ENCODE measurements at places on chromosomes 11 and 22.

DNA sequence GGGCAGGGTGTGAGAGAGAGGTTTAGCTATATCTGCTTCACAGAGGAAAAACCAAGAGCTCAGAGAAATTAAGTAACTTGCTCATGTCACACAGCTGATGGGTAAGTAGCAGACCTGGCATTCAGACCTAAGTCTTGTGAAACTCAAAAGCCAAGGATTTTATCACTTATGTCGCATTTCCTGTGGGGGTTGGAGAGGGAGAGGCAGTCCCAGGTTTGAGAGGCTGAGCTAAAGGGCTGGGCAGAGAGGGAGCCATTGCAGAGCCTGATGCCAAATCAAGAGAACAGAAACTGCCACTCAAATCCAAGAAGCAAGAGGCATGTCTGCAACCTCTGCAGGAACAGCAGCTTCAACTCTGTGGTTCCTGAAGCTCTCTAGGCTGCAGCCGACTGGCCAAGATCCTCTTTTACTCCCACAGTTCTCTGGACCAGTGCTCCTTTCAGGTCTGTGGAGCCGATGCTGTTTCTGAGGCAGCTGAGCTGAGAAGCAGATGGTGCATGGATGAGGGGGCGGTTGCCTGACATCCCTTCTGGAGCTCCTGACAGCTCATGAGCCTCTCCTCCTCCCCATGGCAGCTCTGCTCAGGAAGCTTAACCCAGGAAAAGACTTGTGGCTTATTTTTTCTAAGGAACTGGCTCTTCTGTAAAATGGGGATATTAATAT, 47.6 kb upstream of the NAV2 start:
- no peak for DNase-seq

DNA sequence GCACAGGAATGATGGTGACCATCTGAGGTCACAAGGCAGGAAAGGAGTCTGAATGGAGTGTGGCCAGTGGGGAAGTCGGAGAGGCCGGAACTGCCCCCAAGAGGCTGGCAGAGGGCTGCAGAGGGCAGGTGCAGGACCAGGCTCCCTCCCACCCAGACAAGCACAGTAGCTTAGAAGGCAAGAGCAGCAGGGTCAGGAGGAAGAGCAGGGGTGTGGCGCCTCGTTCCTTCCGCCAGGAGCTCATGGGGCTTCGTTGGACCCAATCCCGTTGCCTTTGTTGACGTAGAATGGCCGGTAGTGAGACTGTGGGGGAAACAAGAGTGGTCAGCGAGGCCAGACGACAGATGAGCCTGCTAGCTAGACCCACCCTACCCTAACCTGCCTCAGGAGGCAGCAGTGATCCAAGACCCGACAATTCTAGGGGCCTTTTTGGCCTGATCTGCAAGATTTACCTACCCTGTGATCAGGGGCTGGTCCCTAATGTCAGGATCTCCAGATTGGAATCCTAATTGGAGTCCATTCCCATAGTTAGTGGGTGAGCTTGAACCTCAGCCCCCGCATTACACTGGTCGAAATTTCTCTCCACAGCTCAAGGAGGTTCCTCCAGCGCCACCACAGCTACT, 25.6 kb downstream of the TRIM29 start:
- DNase-seq: no peak

- no peak for DNase-seq
Measured at GRCh38 chr11:84719935-84720577, 907.1 kb downstream of the DLG2 start.

DNA sequence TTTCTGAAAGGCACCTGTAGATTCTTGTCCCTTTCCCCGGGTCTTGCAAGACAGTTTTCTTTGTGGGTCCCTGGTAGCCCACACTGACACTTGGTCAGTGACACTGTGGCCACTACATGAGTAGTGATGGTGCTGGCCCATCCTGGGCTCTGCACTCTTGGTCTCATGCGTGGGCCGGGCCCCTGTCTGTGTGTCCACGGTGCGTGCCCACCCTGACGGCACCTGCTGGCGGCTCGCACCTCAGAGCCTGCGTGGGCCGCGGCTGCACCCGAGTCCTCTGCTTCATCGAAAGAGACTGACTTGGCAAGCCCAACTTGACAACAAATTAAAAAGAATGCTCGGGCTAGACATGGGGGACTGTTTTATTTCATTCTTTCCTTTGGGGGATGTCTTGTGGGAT, 37.5 kb downstream of the ADAMTS15 start:
- DNase-seq: no peak

DNA sequence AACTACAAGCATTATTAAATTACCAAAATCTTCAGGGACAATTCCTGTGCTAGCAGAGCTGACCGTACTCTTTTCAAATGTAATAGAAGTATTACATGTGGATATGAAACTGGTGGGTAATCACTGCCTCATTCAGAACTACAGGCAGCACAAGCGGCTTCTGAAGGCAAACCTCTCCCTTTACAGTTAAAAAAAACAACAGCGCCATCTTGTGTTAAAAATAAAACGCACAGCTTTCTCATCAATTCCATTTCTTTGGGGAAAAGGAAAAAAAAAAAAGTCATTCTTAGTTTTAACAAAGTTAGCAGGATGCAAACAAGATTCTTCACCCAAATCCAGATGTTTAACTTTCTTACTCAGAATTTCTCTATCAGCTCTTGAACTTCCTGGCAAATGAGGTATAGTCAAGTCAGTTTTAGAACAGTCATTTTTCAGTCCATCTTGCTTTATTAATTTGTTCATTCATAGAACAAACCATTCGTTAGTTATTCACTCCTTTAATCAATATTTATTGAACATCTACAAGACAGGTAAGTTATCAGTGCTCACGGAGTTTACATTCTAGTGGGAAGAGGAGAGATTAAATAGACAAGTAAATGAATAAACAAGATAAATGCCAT, 331.8 kb upstream of the MPPED2 start:
- peak; percentile 17 for DNase-seq

DNA sequence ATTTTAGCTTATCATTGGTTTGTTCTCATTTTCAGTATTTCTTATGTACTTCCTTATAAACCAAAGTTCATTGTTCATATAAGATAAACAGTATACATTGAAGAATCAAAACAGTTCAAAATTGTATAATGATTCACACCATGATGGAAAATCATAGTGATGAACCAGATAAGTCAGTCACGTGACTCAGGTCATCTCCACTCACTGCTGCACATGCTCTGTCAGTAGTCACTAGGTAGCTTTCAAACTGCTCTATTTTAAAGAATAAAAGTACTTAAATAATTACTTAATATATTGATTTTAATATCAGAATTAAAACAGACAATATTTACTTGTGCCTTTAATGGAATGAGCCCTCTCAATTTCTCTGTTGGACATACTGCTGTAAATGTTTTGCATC, 37.5 kb downstream of the PDHX start:
- DNase-seq: no peak

DNA sequence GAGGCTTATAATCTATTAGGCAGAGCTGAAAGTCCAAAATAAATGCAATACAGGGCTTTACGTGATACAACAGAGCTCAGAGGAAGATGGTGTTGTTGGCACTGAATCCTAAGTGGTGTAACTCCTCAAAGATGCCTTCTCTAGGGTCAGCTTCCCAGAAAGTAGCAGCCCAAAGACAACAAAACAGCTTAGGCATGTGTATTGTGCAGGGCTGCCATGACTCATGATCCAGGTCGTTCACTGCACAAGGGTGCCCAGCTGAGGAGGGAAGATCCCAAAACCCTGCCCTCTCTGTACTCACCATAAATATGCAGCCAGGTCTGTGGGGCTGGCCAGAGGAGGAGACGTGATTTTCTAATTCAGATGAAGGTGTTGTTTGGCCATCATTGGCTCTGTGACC, 59.4 kb upstream of the NNMT start:
- DNase-seq: no peak

DNA sequence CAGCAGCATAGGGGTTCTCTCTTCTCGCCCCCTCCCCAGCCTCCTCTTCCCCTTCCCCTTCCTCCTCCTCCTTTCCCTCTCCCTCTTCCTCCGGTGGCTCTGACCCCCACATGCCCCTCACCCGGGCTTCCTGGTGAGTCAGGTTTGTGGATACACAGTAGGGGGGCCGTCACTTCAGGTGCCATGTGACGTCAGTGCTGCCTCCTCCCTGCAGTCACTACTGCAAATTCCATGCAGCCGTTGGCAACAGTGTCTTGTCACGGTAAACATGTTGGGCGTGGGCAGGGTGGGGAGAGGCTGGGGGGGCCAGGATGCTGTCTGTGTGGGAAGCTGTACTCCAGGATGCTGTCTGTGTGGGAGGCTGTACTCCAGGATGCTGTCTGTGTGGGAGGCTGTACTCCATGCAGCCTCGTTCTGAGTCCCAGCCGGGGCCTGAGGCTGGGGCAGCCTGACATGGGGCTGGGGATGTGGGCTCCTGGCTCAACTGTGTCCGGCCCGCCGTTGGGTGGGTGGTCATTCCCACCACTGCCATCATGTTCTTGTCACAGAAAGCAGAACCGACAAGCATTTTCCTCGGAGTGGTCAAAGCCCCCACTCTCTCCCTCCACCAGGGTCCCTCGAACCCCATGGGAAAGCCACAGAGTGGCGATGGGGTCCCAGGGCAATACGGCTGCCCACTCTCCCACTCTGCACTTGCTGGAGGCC, 2.4 kb upstream of the MUC2 start:
- peak; percentile 26 for DNase-seq

DNA sequence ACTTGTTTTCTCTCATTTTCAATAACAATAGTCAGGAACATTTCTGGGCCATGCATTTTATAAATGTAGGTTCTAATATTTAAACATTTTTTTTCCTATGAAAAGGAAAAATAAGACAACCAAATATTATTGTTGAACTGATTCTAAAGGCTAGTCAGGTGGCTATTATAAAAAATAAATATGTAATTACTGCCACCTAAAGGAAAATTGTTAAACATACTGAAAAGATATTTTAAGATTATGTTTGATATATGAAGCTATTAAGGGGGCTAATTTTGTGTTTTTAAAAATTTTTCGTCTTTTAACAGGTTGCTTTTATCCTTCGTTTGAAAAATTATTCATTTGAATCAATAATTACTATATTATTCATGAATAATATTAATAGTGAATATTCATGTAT, 62.2 kb upstream of the FDX1 start:
- no peak for DNase-seq

GRCh38 chr11:17581732-17582053, 34.6 kb downstream of the OTOG start:
- no peak for DNase-seq

DNA sequence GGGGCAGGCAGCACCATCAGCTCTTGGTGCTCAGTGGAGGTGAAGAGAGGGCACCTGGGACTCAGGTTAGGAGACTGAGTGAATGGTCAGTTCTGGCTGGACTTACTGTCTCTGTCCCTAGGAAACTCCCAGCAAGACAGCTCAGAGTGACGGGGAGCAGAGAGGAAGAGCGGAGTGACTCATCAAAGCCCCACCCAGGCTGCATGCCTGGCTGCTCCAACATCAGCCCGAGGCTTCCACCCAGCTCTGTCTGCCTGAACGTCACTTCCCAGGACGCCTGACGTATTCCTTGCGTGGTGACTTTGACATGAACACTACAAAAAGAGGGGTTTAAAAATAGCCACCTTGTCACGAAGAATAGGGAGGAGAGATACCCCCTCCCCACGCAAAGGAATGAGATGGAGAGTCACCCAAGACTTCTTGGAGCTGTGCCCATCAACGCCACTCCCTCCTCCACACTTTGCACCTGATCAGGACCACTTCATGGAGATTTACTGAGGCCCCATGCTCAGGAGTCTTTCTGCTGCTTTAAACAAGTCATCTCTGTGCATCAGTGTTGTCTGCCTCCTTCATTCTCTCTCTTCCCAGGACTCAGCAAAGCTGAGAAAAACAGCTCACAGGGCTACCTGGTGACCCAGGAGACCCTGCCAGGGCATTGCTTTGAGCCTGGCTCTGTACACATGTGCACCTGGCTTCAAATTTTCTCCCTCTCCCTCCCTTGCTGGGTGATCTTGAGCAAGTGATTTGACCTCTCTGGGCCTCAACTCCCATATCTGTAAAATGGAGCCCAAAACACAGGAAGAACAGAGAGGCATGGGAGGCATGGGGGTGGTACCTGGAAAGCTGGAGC, 83.1 kb downstream of the MN1 start:
- peak; percentile 84 for DNase-seq

- DNase-seq: no peak
Measured at GRCh38 chr22:26295563-26296126, 126.4 kb downstream of the SEZ6L start.

DNA sequence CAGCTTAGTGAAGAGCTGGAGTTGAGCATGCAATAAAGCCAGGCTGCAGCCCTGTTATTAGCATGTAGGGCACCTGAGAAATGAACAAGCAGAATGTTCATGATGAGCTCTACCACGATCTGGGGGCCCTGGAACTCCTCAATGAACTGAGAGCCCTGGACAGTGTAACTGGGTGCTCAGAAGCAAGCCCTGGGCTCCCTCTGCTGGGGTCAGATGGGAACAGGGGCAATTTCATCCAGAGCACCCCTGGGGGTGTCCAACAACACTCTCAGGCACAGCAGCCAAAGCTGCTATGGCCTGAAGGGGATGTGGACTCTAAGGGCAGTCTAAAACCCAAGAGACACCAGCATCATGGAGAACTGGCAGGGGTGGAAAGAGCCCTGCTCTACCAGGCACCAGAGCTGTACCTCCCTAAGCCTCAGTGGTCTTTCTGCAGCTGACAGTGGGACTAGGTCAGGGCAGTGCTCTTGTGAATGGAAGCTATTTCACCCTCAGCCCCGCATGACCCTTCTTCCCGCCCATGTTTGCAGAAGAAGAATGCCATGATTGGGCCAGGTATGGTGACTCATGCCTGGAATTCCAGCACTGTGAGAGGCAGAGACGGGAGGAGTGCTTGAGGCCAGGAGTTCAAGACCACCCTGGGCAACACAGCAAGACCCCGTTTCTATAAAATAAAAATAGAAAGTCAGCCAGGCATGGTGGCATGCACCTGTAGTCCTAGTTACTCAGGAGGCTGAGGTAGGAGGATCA, 28.9 kb downstream of the THOC5 start:
- no peak for DNase-seq

- peak; percentile 14 for DNase-seq
Measured at GRCh38 chr11:13140028-13140870, 131.1 kb downstream of the RASSF10 start.

DNA sequence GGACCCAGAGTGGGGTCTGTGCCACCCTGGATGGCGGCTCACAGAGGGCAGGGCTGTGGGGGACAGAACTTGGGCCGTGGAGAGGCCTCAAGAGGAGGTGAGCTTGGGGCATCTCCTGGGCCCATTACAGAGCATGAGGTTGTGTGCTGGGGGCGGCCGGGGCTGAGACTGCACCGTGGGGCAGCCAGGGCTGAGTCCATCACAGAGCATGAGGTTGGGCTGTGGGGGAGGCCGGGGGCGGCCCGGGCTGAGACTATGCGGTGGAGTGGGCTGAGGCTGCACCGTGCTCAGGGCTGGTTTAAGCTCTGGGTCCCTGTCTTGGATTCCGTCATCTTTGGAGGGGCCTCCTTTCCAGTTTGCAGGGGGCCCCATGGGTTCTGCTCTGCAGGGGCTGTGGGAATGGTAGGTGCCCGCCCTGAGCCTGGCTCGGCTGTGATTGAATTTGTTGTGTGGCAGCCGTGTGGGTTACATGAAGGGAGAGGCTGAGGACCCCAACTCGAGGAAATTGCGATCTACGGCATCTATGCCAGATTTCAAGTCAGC, 38.1 kb upstream of the MUC5AC start:
- DNase-seq: no peak

GRCh38 chr22:39967996-39968972, 8.1 kb downstream of the TMA7B start:
- DNase-seq: no peak

- DNase-seq: no peak
Measured at GRCh38 chr11:70068950-70069349, 9.2 kb upstream of the ANO1 start.

GRCh38 chr11:69055598-69056516, 7.1 kb downstream of the TPCN2 start:
- DNase-seq: no peak

- DNase-seq: no peak
Measured at GRCh38 chr11:107747622-107748021, 35.8 kb upstream of the SLN start.

GRCh38 chr11:111524056-111524455, 9.5 kb downstream of the HOATZ start:
- DNase-seq: no peak

All from HFF-Myc (cell line).